ENCODE measurements at places on chromosomes 2 and 18. TPM values are rescaled to one million over a fixed set of nuclear protein-coding genes. Genes with fewer than 3 reads are reported as not detected.

- no peak for DNase-seq
- H3K36me3 ChIP-seq, result no peaks in the 10 kb centered on the region
- H3K27me3 ChIP-seq, result no peaks in the 10 kb centered on the region
- no peak overlapping the region for H3K27ac ChIP-seq
- no peaks in the 10 kb centered on the region for H3K4me1 ChIP-seq
These were observed 203.1 kb downstream of the RAB3GAP1 start for GRCh38 chr2:135255208-135255607.

Gene FSHR
- not detected for total RNA-seq

Gene FAM237A
- total RNA-seq, result not detected

- H3K36me3 ChIP-seq, result peaks cover 20% of the 10 kb centered on the region
- peaks cover 98% of the 10 kb centered on the region for H3K4me1 ChIP-seq
- no peak overlapping the region for H3K4me3 ChIP-seq
- no peaks in the 10 kb centered on the region for H3K27me3 ChIP-seq
- peak overlapping the region; percentile 73 for H3K27ac ChIP-seq
These were observed 20.8 kb downstream of the CDC42EP3 start for GRCh38 chr2:37650548-37651093.

DNA sequence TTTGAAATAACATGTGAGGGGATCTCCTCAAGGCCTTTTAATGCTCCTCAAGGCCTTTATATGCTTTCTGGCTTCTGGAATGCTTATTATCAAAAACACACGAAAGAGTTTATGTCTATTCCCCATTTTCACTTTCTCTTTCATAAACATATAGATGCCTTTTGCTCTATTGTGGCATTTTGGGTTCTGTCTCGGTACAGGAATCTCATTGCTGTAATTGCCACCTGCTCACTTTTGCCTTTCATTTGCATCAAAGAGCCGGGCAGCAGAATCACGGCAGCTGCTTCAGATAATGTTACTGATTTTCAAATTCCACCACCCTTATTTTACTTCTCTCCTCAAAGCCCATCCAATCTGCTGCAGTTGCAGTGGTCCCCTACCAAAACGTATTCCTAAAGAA lies 54.8 kb upstream of the LPIN2 start:
- H3K4me3 ChIP-seq, result no peak overlapping the region
- DNase-seq, result peak; percentile 19
- no peak overlapping the region for H3K27ac ChIP-seq
- peaks cover 4% of the 10 kb centered on the region for H3K4me1 ChIP-seq
- H3K36me3 ChIP-seq, result peaks cover 24% of the 10 kb centered on the region
- H3K27me3 ChIP-seq, result no peaks in the 10 kb centered on the region

GRCh38 chr18:65988386-65988785 lies 237.6 kb downstream of the CDH7 start:
- no peaks in the 10 kb centered on the region for H3K27me3 ChIP-seq
- H3K27ac ChIP-seq, result no peak overlapping the region
- H3K4me3 ChIP-seq, result no peak overlapping the region
- DNase-seq, result no peak
- no peaks in the 10 kb centered on the region for H3K4me1 ChIP-seq
- H3K36me3 ChIP-seq, result no peaks in the 10 kb centered on the region

Gene RTKN
- total RNA-seq, result 8.4 TPM
